ENCODE measurements at places on chromosomes 7 and 10. TPM values are rescaled to one million over a fixed set of nuclear protein-coding genes. Genes with fewer than 3 reads are reported as not detected.

SH2B2 gene
- 4.0 TPM for total RNA-seq

EVX1 gene
- total RNA-seq, result not detected

GNAI1 gene
- total RNA-seq, result 40.2 TPM

NME8 gene
- not detected for total RNA-seq

ANXA8 gene
- total RNA-seq, result 221 TPM

SPDYE8 gene
- total RNA-seq, result not detected

ANKRD61 gene
- total RNA-seq, result not detected

PIK3AP1 gene
- total RNA-seq, result 0.14 TPM

GBX1 gene
- not detected for total RNA-seq

ENTPD1 gene
- not detected for total RNA-seq

FOXI2 gene
- not detected for total RNA-seq

LEP gene
- 0.28 TPM for total RNA-seq
